ENCODE measurements at places on chromosomes 5 and 9.

- DNase-seq, result no peak
Observed at GRCh38 chr5:178288401-178289368, 56.1 kb upstream of the PHYKPL start.

DNA sequence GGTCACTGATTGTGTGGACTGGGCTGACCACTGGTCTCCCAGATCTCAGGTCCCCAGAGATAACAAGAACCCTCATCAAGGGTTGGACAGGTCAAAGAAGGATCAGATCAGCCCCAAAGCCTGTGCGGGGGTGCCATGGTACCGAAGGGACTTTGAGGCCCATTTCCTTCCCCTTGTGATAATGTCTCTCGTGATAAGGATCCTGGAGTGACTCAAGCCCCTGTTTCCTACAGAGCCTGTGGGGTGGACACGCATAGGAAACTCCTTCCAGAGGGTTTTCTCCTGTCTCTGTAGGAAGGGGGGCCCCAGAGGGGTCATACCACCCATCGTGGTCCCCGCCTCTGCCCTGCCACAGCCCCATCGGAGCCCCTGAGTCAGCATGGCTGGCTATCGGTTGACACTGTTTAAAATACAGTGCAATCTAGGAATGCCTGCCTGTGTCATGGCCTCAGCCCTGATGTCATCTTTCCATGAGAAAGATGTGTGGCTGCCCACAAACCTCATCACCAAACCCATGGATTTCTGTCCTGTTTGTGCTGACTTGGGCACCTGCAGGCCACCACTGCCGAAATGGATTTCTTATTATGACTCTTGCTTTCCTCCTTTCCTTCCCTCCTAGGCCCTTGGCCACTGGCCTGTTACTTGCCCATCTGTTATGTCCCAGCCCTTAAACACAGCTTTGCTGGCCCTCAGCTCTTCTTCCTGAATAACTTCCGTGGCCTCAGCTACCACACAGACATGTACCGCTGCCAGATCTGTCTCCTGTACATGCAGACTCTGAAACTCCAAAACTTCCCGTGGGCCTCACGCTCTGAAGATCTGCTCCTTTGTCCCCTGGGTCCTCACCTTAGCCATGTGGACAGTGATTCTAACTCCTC is 2.9 kb upstream of the CSF2 start:
- no peak for DNase-seq

DNA sequence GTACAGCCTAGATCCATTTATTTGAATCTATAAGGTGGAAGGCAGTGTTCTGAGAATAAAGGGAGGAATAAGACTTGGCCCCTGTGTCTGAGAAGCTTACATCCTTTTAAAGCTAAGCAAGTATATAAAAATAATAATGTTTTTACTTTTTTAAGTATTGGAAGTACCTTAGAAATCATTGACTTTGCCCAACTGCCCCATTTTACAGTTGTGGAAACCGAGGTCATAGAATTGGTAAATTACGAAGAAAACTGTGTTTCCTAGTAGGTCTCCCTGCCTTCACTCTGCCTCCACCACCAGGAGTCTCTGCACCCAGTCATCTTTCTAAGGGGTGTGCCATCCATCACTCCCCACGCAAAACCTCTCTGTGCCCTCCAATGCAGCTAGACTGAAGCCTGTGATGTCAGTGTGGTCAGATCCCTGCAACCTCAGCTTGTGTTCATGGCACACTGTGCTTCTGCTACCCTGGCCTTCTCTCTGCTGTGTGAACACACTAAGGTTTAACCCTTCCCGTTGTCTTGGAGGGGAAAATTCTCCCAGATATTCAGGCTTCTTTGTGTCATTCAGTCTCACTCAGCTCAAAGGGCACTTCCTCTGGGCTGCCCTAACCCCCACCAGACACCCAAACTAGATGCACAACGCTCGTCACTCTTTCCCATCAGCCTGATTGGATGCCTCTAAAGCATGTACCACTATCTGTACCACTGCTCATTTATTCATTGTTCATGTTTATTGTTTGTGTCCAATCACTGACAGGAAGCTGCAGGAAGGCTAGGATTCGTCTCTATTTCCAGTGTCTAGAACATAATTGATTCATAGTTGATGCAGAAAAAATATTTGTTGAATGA is 18.2 kb downstream of the ADRB2 start:
- DNase-seq, result no peak

GRCh38 chr5:65359981-65360380 is 121.7 kb downstream of the ADAMTS6 start:
- no peak for DNase-seq

GRCh38 chr9:70883056-70883455 is 238.4 kb downstream of the TRPM3 start:
- DNase-seq, result no peak

DNA sequence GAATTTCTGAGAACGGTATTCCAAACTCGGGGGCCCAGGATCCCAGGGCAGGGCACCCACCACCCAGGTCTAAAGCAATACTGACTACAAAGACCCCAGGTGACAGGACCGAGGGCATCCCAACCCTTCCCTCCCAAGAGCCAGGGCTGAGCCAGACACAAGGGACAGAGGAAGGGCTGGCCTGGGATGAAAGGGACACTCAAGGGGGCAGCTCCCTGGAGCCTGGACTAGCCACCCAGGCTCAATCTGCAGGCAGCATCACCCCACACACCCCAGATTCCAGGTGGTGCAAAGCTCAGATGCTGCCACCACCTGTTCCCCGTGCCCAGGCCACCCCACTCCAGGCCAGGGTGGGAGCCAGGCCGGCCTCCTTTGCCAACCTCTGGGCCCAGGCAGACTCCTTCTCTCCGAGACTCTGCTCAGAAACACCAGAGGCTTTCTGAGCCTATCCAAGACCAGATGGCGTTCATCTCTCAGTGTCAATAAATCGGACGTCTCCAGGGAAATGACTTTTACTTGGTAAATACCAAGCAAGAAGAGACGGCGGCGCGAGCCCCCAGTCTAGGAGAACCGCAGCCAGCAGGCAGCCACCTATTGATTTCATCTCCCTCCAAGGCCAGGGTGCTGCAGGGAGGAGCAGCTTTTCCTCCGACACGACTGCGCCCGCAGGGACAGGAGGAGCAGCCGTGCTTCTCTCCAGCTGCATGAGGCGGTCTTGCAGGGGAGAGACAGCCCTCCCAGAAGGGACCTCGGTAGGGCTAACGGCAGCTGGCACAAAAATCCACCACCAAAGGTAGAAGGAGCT is 94.1 kb upstream of the ADAMTS2 start:
- no peak for DNase-seq

DNA sequence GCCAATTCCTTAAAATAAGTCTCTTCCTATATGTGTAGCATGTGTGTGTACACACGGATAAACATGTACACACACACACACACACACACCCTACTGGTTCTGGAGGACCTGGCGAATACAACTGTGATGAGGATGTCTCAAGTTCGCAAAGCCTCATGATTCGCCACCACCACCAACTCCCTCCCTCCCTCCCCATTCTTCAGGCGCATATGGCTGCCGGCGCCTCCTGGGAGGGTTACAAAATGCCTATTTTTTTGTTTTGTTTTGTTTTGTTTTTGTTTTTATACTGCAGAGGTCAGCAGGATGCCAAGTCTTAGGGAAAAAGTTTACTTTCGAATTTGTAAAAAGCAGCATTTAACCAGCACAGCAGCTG is 88.0 kb downstream of the DAP start:
- no peak for DNase-seq

DNA sequence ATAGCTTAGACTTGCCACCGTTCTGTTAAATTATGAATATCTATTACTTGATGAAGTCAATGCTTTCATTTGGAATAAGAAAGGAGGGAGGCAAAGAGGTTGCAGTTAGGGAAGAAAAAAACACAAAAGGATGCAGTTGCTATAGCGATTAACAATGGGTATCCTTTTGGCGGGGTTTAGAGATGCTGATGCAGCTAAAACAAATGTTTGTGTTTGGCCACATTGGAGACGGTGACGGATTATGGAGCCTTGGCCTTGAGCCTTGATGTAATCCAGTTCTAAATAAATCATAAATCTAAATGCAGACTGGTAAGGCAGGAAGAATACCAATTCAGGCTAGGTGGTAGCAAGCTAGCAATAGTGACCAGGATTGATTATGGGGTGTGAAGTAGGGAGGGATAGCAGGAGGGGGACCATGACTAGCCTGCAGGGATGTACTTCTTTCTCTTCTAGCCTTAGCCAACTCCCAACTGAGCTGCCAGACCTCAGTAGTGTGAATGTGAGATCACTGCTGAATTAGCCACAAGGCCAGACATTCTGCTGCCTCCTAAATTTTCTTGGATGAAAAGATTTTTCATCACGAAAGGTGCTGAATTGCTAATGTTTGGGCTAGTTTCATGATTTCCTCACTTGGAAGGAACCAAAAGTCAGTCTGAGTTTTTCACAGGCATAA is 160.3 kb downstream of the TLR4 start:
- no peak for DNase-seq

GRCh38 chr9:88605512-88606362 is 70.8 kb downstream of the NXNL2 start:
- DNase-seq, result no peak

DNA sequence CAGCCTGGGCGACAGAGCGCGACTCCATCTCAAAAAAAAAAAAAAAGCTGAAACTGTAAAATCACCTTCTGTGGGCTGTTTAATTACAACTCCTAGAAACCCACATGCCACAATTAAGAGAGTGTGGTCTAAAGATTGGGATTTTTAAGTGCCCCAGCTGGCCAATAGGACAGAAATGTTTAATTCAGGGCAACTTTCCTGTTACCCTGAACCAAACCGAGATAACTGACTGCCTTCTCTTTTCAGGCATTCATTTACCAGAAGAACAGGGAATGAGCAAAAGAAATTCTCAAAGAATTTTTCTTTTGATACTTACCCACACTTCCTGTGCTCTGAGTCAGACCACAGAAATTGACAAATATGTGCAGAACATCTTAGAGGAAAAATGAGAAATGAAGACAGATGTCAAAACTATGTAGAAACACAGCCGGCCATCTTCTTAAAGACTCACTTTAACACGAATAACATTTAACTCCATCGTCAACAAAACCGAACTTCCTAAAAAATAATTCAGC is 221.3 kb upstream of the DAPK1 start:
- no peak for DNase-seq

DNA sequence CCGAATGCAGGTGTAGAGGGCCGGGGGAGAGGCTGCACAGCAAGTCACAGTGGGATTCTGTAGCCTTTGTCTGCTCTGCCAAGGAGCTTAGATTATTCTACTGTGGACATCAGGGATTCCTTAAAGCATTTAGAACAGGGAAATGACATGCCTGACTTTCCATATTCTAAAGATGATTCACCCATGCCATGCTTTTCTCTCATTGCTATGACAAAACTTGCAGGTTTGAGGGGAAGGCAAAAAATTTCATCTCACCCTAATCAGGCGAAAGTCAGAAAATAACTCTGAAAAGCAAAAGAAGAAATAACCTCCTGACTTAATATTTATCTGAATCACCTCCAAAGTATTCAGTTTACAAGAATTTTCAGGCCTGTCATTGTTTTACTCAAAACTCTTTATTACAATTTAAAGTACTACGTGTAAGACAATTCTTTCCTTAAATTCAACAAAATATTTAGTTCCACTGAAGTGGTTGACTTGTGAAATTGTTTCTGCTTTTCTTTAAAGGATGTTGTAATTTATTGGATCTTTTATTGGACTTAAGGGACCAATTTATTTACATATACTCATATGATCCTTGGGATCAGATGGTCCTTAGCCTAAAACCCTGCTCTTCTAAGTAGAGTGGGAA is 30.0 kb upstream of the GAS1 start:
- no peak for DNase-seq

DNA sequence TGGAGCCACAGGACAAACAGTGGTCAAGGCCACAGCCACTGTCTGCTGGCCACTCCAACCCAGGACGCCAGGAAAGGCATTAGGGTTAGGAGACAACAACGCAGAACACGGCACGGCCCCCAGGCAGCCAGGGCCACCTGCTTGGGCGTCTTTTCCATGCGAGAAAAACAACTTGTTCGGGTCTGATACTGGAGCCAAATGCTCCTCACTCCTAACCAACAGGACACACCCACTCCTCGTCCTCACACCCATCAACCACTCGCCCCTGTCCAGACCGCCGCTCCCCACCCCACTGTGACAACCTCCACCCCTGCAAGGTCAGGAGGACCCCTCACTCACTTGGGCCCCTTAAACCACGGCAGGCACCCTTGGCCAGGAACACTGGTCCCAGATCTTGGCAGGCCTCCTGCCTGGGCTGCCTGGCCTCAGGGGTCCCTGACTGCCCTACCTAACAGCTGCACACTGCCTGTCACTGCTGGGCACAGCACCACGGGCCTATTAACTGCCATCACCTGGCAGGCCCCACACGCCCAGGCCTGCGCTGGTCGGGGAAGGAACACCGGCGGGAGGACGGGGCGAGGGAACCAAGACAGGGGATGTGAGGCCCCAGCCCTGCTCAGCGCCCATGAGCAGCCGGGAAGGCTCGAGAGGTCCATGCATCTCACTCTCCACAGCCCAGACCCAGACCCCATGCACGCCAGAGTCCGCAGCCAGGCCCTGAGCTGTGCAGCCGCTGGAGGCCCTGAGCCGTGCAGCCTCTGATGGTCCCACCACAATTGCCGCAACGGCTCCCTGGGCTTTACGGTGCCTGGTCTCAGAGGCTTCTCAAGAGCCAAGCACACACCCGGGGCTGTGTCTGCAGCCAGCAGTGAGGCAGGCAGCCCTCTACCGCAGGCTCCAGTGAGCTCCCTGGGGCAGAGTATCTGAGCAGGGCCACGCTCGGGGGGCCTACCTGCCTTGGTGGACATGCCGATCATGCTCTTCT is 13.8 kb downstream of the CLPTM1L start:
- DNase-seq, result no peak

DNA sequence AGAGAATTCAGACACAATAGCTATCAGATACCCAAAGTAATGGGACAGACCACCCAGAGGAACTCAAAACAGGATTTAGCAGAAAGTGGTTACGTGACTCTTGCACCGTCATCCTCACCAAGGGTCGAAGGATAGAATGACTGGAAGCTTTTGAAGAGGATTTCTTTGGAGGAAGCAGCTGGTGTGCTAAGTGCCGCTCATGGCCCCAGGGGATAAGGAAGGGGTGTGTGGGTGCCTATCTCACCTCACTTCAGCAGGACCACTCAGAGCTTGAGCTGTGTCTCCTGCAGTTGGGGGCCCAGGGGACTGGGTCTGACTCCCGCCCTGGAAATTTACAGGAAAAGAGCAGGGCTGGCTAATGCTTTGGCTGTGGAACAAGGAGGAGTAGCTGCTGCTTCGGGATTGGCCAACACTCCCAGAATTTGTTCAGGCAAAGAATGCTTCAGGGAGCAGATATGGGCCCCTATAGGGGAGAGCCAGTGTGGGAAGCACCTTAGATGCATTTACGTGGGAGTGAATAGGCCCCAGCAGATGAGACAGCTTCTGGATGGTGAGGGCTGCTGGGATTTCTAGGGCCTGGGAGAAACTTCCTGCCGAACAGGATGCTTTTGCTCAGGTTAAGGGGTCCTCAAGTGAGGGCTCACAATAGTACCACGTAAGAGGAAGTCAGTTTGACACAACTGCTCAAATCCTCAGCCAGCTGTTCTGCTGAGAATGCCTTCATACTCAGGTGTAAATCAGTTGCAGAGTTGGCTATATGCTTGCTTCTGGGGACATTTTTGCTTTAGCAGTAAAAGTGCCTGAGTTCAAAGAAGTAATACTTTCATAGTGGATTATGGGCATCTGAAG is 29.1 kb upstream of the TOMM5 start:
- no peak for DNase-seq
